ENCODE measurements at places on chromosomes 6 and 20.

DNA sequence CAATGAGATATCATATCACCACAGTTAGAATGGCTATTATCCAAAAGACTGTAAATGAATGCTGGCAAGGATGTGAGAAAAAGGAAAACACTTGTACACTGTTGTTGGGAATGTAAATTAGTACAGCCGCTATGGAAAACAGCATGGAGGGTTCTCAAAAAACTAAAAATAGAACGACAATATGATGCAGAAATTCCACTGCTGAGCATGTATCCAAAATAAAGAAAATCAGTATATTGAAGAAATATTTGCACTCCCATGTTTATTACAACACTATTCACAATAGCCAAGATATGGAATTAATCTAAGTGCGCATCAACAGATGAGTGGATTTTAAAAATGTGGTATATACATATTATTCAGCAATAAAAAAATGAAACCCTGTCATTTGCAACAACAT lies 898.9 kb upstream of the MAN1A1 start:
- no peak for DNase-seq

- DNase-seq: no peak
Measured at GRCh38 chr6:133644892-133645619, 243.9 kb upstream of the TCF21 start.

DNA sequence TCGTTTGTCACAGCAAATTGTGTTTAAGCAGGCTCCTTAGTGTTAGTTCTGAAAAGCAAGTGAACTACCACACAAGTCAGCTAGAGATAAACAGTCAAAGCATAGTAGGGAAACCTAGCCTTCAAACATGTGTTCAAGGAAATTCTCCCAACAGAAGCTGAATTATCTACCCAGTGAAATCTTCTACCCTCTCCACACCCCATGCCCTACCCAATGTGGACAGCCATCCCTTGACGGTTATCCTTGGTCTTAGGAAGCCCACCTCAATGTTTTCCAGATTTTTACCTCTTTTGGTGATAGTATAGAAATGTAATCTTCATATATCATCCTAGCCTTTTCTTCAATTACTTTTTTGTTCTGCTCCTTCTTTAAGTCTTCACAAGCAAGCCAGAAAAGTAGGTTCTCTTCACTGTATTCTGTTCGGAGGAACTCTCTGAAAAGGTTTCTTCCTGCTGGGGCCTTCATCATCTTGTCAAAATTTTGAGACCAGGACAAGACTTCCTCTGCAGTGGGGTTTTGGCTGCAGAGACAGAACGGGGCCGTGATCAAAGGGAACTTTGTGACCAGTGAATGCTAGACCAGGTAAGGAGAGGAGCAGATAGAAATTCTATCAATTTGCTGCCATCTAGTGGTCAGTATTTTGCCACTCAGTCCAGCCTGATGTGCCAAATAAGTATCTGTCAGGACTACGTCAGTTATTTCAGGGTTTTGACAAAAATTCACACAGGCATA lies 21.6 kb upstream of the MTRF1L start:
- no peak for DNase-seq

DNA sequence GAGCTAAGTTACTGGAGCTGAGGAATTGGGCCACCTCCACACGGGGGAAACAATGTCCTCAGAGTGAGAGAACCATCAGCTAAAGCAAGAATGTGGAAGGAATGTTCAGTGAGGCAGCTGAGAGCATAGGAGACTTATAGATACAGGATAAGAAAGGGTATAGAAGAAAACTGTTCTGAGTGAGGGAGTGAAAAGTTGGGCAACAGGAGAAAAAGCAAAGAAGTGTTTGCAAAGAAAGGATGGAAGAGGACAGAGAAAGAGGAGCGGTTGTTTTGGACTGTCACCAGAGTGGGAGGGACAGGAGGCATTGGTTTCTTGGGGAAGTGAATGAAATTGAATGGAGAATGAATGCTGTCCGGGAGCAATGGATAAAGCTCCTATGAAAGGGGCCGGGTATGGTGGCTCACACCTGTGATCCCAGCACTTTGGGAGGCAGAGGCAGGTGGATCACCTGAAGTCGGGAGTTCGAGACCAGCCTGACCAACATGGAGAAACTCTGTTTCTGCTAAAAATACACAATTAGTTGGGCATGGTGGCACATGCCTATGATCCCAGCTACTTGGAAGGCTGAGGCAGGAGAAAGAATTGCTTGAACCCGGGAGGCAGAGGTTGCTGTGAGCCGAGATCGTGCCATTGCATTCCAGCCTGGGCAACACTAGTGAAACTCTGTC lies 296.5 kb downstream of the ADGB start:
- DNase-seq: no peak

Data from caudate nucleus (tissue), 63 donors.